ENCODE measurements at places on chromosomes 2 and 18.

DNA sequence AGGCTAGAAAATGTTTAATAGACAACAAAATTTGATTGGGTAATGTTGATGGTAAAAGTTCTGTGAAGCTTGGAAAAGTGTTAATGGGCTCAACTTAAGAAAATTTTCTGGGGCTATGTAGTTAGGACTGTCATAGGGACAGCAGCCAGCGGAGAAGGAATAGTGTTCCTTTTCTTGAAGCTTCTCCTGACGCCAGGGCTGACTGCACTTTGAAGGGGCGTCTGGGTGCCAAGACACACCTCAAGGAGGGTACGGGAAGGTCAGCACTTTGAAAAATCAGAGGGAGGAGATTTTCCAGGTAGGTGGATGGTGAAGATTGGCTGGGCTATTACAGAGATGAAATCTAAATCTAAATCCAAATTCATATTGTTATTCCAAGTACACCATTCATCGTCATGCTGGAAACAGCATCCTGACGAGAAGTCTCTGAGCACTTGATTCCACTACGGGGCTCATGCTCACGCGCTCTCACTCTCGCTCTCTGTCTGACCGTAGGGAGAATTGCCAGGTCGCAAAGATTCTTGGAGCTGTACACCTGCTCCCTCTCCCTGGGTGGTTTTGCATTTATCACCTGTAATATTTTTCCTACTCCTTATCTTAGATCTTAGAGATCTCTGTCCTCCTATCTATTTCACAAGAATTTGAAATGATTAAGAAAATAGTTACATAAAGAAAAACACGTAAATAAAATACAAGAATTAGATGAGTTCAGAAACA, 91.0 kb downstream of the ITGB1BP1 start:
- no peak for DNase-seq

DNA sequence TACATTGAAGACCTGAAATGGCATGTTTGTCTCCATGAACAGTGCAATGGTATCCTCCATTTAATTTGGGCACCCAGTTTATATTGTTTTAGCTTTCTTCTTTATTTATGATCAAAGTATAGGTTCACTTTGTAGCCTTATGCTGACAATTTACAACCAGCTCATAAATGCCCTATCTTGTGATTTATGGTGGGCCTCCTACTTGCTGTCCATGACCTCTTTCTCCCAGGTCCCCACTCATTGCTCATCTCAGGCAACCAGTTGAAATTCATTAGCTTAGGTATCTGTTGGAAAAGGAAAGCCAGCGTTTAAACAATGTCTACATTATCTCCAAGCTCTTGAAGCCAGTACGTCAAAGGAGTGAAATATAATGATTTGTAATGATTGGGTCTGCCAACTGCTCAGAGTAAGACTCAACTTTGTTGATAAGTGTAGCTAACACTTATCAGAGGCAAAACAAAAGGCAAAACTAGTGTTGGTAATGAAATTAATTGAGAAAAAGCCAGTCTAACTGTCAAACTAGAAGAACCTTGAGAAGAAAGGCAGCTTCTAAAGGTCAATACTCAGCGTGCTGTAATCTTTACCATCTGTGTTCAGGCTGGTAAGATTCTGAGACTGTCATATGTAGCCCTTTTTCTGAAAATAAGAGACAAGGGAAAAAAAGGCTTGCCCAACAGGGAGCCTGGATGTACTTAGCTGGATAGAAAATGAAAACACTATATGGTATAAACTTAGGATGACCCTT, 695.9 kb downstream of the EPHA4 start:
- no peak for DNase-seq

DNA sequence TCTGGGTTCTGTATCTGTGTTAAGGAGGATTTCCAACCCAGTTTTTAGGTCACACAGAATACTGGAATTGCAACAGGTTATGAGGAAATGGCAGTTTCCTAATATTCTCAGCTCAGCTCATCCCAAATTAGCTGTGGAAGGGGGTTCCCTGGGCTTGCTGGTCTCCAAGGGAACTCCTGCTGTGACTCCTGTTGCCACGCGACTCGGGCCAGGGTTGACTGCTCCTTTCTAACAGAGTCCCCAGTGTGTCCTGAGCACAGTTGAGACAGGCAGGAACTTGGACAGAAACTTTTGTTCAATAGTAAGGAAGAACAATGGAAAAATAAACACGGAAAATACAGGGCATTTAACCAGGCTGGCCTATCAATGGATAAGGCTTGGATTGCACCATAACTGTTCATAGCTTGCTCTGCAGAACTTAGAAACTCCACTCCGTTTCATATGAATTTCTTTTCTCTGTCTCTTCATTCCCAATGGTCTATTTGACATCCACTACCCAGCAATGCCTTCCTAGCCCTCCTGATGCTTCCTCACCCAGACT, 3.8 kb upstream of the ROCK2 start:
- DNase-seq = no peak

GRCh38 chr2:171669121-171669520, 18.1 kb upstream of the DYNC1I2 start:
- DNase-seq = no peak

- DNase-seq = no peak
Observed at GRCh38 chr18:52409727-52410126, 69.7 kb downstream of the DCC start.

DNA sequence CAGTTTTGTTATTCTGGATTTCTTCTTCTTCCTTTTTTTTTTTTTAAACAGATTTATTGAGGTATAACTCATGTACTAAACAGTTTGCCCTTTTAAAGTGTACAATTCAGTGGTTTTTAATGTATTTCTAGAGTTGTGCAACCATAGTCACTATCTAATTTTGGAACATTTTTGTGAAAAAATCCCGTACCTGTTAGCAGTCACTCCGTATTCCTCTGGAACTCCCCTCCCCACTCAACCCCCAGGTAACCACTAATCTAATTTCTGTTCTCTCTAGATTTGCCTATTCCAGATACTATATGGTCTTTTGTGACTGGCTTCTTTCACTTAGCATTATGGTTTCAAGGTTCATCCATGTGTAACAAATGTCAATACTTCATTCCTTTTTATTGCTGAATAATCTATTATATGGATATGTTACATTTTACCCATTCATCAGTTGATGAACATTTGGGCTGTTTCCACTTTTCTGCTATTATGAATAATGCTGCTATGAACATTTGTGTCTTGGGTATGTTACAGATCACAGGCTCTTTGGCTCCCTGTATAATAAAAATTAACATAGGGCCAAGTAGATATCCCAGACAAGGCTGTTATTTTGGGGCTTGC, 21.9 kb downstream of the EHBP1 start:
- no peak for DNase-seq

DNA sequence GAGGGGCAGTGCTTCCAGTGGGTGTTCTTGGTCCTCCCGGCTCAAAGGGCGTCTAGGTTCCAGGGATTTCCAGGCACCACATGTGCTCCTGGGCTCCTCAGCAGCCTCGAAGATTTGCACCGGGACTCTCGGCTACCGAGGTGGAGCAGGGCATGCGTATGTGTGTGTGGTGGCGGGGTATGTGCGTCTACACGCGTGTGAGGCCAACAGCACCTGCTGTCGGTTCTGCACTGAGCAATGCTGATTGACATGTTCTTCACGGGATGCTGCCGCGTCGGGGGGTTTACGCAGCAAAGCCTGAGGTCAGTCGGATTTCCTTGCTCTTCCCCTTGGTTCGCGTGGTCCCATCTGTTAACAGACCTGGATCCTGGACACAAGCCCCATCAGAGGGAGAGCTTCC, 119.8 kb downstream of the NDUFA10 start:
- no peak for DNase-seq

- no peak for DNase-seq
Observed at GRCh38 chr2:29481313-29481712, 366.1 kb downstream of the CLIP4 start.

- DNase-seq = no peak
Observed at GRCh38 chr2:16109821-16110310, 169.5 kb downstream of the MYCN start.

GRCh38 chr2:8202132-8202531, 479.7 kb upstream of the ID2 start:
- DNase-seq = no peak

GRCh38 chr2:207750345-207750744, 19.4 kb downstream of the FZD5 start:
- DNase-seq = no peak

GRCh38 chr18:49016648-49017539, 66.1 kb upstream of the SMAD7 start:
- no peak for DNase-seq
